Activated naive CD4-positive, alpha-beta T cell treated with anti-CD3 and anti-CD28 coated beads, Interleukin-2, amount 10 ng/mL, durations not matched to agents 5 hours and 36 hours (primary cell): ENCODE measurements at places on chromosomes 2 and 18. TPM values are rescaled to one million over a fixed set of nuclear protein-coding genes. Genes with fewer than 3 reads are reported as not detected.

PROKR1 gene
- not detected for total RNA-seq

TDRD15 gene
- total RNA-seq = not detected

RAB11FIP5 gene
- 6.9 TPM for total RNA-seq

CAPN14 gene
- not detected for total RNA-seq

SLC9A4 gene
- 0.13 TPM for total RNA-seq

GAD1 gene
- 0.48 TPM for total RNA-seq

UGT1A5 gene
- total RNA-seq = not detected

ZAP70 gene
- total RNA-seq = 303 TPM

SFT2D3 gene
- 7.4 TPM for total RNA-seq

ASIC4 gene
- not detected for total RNA-seq

RAPGEF4 gene
- 0.43 TPM for total RNA-seq
